ENCODE measurements at places on chromosomes 3 and 15. TPM values are rescaled to one million over a fixed set of nuclear protein-coding genes. Genes with fewer than 3 reads are reported as not detected.

DNA sequence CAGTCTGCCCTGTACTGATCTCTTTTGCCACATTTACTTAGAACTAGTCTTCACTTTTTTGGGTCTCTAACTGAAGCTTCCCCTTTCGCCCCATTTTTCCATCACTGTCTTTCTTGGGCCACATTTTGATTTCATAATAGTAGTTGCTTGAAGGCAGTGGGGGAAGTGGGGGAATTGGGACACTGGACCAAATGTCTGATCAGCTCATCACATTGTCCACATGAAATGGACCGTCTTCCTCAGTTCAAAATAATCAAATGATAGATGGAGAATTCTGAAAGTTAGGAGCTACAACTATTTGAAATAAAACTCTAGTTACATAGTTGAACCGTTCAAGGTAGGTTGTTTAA lies 747 bp downstream of the PDCD6IP start:
- H3K4me3 ChIP-seq = peak overlapping the region; percentile 86
- DNase-seq = no peak
- H3K27me3 ChIP-seq = no peaks in the 10 kb centered on the region
- H3K27ac ChIP-seq = peak overlapping the region; percentile 98

GRCh38 chr15:73353734-73354133 lies 15.0 kb downstream of the HCN4 start:
- H3K36me3 ChIP-seq = no peaks in the 10 kb centered on the region
- no peak overlapping the region for H3K27ac ChIP-seq
- DNase-seq = no peak

DNA sequence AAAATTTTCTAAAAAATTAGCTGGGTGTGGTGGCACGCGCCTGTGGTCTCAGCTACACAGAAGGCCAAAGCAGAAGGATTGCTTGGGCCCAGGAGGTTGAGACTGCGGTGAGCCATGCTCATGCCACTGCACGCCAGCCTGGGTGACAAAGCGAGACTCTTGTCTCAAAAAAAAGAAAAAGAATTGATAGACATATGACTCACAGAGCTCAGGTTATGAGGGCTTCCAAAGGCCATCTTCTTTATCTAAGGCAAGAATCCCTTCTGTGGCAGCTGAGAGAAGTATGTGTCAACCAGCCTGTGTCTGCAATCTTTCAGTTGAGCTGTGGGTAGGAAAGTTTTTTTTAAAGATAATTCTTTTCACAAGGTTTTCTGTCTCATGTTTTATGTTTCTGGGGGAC lies 53.9 kb downstream of the MRPS25 start:
- no peaks in the 10 kb centered on the region for H3K4me1 ChIP-seq
- no peak overlapping the region for H3K27ac ChIP-seq
- no peak for DNase-seq
- peaks cover 12% of the 10 kb centered on the region for H3K36me3 ChIP-seq
- no peak overlapping the region for H3K4me3 ChIP-seq

DNA sequence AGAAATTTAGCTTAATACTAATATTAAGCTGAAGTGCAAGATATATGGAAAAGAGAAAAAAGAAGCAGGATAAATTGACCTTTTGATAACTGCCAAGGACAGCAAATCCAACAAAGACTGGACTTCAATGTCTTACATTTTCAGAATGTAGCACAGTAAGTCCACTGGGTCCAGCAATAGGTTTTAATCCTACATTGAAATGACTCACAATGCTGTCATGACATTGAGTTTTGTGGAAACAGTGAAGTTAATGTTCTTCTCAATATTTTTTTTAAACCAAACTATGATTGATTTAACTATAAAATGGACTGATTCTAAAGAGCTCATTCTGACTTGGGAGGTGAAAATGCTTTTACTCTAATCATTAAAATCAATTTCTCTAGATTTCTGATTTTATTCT lies 166.6 kb upstream of the ZNF717 start:
- no peak overlapping the region for H3K4me3 ChIP-seq
- no peaks in the 10 kb centered on the region for H3K4me1 ChIP-seq
- H3K27ac ChIP-seq = no peak overlapping the region
- DNase-seq = no peak
- no peaks in the 10 kb centered on the region for H3K36me3 ChIP-seq

The ZNF660 gene
- 0.57 TPM for total RNA-seq

The CLRN1 gene
- total RNA-seq = not detected

Measured in colonic mucosa (tissue), 4 donors.